ENCODE measurements at places on chromosomes 4 and X.

DNA sequence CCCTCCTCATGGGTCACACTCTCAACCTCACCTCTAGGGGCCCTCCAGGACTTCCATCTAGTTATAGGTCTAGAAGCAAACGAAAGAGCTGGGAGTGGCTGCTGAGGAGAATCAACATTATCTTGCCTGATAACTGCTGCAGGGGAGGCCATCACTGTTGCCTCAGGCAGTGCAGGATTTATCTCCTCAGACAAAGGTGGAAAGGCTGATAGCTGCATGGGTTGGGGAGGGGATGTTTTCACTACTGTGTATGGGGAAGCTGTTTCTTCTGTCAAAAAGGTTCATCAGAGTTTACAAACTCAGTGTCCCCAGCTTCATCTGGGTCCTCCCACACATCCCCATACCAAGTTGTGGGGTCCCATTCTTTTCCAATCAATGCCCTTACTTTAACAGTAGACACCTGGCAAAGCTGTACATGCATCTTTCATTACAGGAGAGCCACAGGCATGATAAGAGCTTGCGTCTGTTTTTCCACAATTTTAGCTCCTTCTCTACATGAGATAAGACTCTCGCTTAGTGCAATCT, 17.6 kb upstream of the PRDM8 start:
- no peak for DNase-seq

- no peak for DNase-seq
Measured at GRCh38 chrX:130109429-130110378, 593 bp downstream of the ELF4 start.

DNA sequence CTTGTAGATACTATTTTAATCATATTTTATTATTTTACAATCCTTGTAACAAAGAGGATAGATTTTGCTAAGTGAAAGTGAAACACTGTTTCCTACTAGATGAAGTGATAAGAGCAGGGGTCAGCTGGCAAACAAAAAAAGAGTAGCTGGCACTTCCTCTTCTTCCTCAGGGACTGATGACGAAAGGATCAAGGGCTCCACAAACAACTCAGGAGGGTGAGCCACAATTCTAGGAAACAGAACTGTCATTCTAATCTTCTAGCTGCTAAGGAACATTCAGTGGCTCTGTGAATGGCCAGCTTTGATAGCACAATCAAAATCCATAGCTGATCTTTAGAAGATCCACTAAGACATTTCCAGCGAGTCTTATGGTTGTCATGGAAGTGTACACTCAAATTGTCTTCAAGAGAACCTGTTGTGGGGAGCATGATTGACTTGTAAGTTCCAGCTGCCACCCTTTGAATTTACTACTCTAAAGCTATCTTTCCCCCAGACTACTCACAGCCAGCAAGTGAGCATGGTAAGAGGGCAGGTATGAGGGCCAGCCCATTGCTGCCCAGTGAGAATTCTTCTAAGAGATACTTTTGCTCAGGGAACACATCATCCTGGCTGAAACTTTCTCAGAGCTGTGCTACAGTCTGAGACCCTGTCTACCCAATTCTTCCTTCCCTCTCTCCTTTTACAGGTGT, 275.7 kb upstream of the RASGEF1B start:
- no peak for DNase-seq

- no peak for DNase-seq
Measured at GRCh38 chr4:147724468-147725201, 7.3 kb upstream of the ARHGAP10 start.

- DNase-seq: no peak
Measured at GRCh38 chr4:153176938-153177337, 27.3 kb upstream of the TRIM2 start.

DNA sequence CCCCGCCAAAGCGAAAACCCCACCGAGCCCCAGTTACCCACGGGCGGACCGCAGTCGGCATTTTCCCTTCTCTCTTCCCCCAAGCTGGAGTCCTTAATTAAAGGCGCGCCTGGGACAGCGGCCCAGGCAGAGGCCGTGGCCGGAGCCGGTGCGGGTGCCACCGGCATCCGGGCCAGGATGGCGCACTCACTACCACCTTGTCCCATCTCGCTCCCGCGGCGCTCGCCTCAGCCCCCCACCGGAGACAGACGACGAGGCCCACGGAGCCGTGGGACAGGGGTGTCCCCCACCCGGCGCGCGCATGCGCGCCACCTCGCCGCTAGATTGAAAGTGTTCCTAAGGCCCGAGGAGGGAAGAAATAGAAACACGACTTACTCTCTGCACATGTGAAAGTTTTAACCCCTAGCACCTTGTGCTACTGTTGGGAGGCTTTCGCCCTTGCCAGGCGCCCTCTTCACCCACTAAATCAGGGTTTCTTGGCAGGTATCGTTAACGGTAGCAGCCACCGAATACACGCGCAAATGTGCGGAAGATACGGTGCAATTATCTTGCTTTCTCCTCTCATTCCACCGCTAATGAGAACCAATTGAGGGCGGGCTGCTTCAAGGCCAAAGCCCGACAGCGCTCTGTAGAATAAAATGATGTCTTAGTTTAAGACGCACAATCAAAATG, 64.3 kb upstream of the CCDC160 start:
- DNase-seq: no peak

Data from stimulated activated CD8-positive, alpha-beta memory T cell treated with anti-CD3 and anti-CD28 coated beads, Interleukin-15, amount 100 ng/mL, for 48 hours (primary cell).